Lung microvascular endothelial cell (primary cell): ENCODE measurements at places on chromosomes 7 and 10. TPM values are rescaled to one million over a fixed set of nuclear protein-coding genes. Genes with fewer than 3 reads are reported as not detected.

DNA sequence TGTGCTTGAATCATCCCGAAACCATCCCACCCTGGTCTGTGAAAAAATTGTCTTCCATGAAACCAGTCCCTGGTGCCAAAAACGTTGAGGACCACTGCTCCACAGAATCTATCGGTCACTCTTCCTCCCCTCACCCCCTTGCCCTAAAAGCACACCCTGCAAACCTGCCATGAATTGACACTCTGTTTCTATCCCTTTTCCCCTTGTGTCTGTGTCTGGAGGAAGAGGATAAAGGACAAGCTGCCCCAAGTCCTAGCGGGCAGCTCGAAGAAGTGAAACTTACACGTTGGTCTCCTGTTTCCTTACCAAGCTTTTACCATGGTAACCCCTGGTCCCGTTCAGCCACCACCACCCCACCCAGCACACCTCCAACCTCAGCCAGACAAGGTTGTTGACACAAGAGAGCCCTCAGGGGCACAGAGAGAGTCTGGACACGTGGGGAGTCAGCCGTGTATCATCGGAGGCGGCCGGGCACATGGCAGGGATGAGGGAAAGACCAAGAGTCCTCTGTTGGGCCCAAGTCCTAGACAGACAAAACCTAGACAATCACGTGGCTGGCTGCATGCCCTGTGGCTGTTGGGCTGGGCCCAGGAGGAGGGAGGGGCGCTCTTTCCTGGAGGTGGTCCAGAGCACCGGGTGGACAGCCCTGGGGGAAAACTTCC is 784 bp upstream of the SERPINE1 start:
- no peak for DNase-seq

- DNase-seq, result no peak
These were observed 188.8 kb downstream of the CALN1 start for GRCh38 chr7:72223351-72223750.

GRCh38 chr7:98836811-98837629 is 32.8 kb downstream of the TMEM130 start:
- peak; percentile 10 for DNase-seq

DNA sequence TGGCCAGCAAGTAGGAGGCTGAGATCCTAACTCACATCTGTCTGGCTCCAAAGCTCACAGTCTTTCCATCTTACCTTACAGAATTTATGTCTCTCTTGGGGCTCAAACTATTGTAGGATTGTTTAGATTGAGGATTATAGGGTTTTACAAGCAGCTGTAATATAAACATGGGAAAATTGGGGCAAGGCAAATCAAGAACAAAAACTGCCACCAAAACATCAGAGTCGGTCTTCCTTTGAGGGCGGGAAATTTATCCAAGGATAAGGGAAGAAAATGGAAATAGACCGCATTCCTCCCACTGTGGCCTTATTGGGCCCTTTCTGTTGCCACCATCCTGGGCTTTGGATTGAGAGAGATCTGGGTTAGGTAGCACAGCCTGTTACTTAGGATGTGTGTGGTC is 22.5 kb downstream of the RBM20 start:
- no peak for DNase-seq

GRCh38 chr7:20352573-20353306 is 22.0 kb downstream of the ITGB8 start:
- DNase-seq, result peak; percentile 64

GRCh38 chr7:91228927-91229558 is 35.2 kb upstream of the FZD1 start:
- peak; percentile 32 for DNase-seq

GRCh38 chr7:82204694-82205093 is 238.9 kb downstream of the CACNA2D1 start:
- peak; percentile 39 for DNase-seq

GRCh38 chr10:120691625-120692024 is 159.5 kb upstream of the WDR11 start:
- DNase-seq, result no peak

GRCh38 chr7:77244222-77244934 is 44.8 kb upstream of the FGL2 start:
- DNase-seq, result peak; percentile 49

DNA sequence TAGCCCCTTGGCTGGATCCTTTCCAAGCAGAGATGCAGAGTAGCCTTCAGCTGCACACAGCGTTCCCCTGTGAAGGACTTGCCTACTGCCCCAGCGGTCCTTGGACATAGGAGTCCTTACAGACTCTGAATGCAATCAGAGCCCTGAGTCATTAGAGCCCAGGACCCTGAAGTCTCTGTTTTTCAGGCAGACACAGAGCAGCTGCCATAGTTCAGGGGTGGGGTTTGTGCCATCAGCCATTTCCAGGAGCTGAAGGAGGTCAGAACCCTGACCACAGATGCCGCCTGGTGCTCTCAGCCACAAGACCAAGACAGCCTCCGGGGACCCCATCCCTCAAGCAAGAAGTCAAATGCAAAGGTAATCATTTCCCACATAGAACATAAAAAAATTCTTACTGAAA is 32.8 kb upstream of the WDFY4 start:
- no peak for DNase-seq

GRCh38 chr10:110078317-110078716 is 70.5 kb downstream of the ADD3 start:
- peak; percentile 31 for DNase-seq

- DNase-seq, result no peak
These were observed 48.4 kb upstream of the GTF2IRD1 start for GRCh38 chr7:74405191-74405898.

DNA sequence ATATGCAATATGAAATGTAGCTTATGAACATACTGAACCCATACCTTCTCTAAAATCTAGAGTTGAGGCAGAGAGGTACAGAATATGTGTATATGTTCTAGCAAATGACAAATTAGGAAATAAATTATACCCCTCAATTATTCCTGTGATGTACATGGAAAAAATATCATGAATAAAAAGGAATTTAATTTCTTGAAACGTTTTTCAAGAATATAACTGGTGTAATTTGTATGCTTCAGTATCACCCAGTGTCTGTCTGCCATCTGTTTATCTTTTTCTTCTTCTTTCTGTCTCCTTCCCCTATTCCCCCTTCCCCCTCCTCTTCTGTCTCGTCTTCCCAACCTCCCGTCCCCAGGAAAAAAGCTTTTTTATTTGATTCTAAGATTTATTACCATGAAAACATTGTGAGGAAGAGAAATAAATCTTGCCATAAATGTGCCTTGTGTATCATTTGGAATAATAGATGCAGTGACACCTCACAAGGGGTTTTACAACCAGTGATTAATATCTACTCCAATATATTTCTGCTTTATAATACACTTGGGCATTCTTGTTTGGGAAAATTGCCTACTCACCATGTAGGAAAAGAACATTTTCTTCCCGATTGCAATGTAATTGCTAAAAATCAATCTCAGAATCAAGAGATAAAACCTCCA is 12.2 kb downstream of the LANCL2 start:
- DNase-seq, result no peak

DNA sequence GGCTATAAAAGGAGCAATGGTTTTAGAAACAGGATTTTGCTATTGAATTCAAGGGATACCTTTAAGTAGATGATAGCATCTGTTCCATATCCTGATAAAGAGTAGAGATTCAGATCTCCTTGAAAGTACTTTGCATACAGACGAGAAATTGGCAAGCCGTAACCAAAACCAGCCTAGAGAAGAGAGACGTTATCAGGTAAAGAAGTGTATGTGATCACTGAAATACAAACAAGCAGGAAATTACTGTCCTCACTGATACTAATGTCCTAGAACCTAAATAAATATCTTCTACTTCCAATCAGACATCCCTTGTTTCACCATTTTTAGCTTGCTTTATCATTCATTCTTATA is 9.4 kb downstream of the PDK4 start:
- DNase-seq, result no peak

DNA sequence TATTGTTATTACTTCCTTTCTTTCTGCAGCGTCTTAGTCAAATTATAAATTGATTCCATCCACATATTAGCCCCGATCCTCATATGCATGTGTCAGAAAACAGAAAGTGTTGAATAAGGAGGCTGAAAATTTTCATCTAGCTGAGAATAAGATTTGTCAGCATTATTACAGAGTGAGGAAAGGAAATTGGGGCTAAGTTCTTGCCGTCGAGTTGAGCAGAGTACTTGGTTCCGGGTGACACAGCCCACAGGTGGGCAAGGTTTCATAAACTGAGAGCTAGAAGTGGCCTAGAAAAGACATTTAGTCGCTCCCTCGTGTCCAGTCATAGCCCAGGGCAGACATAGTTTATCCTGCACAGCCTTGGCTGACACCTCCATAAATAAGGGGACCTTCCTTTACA is 461.7 kb upstream of the GALNT17 start:
- DNase-seq, result no peak

DNA sequence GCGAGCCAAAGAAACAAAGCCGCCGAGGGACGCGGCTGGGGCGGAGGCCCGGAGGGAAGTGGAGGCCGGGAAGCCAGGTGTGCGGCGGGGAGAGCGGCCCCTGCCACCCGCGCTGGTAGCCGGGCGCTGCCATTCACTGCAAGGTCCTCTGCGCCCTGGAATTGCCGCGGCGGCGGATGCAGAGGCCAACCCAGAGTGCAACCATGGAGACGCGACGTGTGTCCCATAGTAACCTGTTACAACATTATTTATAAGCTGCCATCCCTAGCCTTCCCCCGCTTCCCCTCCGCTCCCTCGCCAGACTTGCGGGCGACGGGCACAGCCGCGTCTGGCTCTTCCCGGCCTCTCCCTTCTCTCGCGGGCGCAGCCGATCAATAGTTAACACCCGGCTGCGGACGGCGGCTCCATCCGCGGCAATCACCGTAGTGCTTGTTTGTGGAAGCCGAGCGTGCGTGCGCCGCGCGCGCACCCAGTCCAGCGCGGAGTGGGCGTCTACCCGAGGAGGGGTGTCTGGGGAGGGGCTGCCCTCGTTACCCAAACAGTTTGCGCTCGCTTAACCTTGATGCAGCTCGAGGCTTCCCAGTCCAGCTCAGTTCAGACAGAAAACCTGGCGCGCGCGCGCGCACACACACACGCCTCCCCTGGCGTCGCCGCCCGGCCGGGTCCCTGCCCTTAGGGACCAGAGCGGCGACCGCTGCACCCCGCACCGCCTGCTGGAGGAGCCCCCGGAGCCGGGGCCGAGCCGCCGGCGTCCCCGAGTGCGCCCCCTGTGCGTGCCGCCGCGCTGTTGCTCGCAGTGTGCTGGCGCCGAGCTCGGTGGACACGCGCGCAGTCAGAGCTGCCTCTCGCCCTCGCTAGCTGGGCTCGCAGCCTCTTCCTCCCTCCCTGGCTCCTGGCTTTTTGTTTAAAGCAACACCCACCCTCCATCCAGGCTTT is 165.4 kb upstream of the DPP6 start:
- DNase-seq, result no peak

- no peak for DNase-seq
These were observed 173.0 kb upstream of the LANCL2 start for GRCh38 chr7:55191926-55192692.

- no peak for DNase-seq
These were observed 204.4 kb upstream of the TMEM72 start for GRCh38 chr10:44706745-44707144.

DNA sequence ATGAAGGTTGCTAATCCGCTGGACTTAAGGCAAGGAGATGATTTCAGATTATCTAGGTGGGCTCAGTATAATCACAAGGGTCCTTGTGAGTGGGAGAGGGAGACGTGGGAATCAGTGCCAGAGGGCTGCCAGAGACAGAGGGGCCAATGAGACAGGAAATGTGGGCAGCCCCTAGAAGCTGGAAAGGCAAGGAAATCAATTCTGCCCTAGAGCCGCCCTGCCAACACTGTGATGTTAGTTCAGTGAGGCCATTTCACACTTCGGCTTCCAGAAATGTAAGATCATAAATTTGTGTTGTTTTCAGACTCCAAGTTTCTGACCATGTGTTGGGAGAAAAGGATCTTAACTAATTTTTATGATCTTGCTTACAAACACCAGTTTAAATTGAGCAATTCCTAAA is 3.6 kb upstream of the GPNMB start:
- DNase-seq, result no peak

GRCh38 chr10:98405422-98405821 is 9.6 kb downstream of the PYROXD2 start:
- DNase-seq, result no peak

- no peak for DNase-seq
These were observed 234.7 kb downstream of the CAMK1D start for GRCh38 chr10:12583891-12584595.

DNA sequence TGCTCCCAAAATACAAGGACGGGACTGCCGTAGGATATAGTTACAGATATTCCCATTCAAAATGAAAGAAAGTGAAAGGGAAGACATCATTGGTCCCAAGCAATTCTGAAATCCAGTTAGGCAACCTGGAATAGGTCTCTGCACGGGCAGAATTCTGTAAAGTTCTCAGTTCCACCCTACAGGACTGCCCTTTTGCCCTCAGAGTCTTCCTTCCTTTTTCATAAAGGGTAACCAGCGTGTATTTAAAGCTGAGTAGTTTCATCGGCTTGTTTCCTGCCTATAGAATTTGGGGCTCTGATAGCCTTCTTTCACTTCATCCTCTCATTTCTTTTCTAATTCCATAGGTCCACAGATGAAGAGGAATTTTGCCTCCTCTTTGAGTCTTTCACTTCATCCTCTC is 20.0 kb downstream of the COPG2 start:
- no peak for DNase-seq

- DNase-seq, result no peak
These were observed 15.2 kb upstream of the C10orf53 start for GRCh38 chr10:49664006-49664841.

DNA sequence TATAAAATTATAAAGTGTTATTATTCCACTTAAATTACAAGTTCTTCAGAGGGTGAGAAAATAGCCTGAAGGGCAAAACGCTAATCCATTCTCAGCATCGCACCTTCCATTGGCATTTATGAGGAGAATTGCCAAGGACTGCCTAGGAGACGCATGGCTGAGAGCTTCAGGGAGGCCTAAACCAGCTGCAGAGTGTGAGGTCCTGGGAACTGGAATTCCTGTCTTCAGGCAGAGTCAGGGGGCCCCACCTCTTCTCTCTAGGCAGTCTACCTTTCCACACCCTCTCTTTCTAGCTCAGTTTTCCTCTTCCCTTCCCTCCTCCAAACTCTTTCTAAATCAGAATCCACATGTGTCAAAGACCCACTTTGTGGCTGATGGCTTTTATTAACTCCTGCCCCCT is 35.3 kb downstream of the LRRC72 start:
- DNase-seq, result no peak

Gene ADRB1
- total RNA-seq, result 10.5 and 54.4 TPM in 2 replicates

Gene MTERF1
- total RNA-seq, result 4.6 and 6.2 TPM in 2 replicates

Gene NODAL
- total RNA-seq, result not detected in 2 replicates

Gene TWIST1
- 0.44 TPM in 1 of 2 replicates, not detected in the other for total RNA-seq

Gene NPSR1
- total RNA-seq, result not detected in 2 replicates

Gene PLXNA4
- total RNA-seq, result 6.9 and 7.8 TPM in 2 replicates

Gene ANKRD61
- total RNA-seq, result 0.22 TPM in 1 of 2 replicates, not detected in the other

Gene PODXL
- total RNA-seq, result 75.0 and 152 TPM in 2 replicates

Gene UTF1
- total RNA-seq, result not detected in 2 replicates

Gene PTPN20
- total RNA-seq, result under 0.01 and 1.4 TPM in 2 replicates
